ENCODE measurements at places on chromosomes 1 and 21. TPM values are rescaled to one million over a fixed set of nuclear protein-coding genes. Genes with fewer than 3 reads are reported as not detected.

DNA sequence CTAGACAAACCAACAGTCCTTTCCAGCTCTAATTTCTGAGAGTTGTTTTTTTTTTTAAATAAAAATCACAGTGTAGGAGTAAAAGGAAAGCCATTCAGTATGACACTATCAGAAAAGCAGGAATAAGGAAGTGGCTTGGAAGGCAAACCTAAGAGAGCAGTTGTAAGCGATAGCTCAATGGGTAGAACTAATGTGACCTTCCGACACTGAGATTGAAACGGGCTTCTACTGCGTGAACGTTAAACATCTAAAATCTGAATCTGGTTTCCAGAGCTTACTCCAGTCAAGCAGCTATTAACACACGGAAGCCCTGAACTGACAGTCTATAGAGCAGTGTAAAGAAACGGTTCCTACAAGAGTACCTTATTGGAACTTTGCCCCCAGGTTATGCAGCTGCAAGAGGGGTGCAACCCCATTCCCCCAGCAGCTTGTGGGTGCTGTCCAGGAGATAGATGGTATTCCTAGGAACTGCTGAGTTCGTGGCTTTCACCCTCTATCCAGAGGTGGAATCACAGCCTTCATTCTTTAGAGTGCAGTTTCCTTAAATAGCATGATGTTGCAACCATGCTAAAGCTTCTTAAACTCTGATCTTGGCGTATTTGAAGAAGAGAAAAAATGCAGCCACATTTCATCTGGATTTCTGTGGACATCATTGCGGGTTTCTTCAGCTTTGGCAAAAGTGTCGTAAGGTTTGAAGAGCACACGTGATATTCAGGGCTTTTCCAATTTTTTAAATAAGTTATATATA, 3.3 kb upstream of the IRF2BP2 start:
- peak; percentile 26 for DNase-seq

Gene ADGRL2
- not detected for polyA plus RNA-seq

GRCh38 chr1:226891846-226892523, 21.6 kb downstream of the PSEN2 start:
- no peak for DNase-seq

DNA sequence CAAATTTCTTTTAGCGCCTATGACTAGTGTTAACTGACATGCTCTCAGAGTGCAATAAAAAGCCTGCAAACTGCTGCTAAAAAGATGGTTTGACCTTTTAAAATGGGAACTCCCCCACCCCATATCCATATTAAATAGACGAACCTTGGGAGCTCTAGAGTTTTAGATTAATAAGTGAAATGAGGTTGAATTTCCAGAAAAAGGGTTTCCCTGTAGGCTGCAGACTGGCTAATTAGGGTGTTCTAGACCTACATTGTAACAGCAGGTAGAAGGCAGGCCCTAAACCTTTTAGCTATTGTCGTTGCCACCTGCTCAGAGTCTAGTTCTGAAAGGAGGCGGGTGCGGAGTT, 2.2 kb downstream of the FAM78B start:
- no peak for DNase-seq

DNA sequence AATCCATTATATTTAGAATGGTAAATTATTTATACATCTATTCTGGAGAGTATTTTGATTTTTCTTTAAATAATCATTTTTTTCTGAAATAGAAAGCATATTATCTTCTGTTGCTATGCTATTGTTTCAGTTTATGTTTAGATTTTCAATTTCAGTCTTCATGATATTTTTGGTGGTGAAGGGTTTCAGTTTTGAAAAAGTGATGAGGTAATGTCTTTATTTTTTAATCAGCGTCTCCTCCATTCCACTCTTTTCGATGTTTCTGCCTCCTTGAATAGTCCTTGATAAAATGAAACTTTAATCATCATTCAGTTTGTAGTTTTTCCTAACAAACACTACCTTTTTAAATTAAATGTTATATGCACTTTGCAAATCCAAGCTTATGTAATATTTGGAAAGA, 428.6 kb downstream of the PTPRC start:
- DNase-seq, result no peak

All from CD8-positive, alpha-beta memory T cell (primary cell).